ENCODE measurements at places on chromosomes 6 and 20.

GRCh38 chr6:159871241-159871640 lies 19.5 kb upstream of the MAS1 start:
- DNase-seq: no peak

DNA sequence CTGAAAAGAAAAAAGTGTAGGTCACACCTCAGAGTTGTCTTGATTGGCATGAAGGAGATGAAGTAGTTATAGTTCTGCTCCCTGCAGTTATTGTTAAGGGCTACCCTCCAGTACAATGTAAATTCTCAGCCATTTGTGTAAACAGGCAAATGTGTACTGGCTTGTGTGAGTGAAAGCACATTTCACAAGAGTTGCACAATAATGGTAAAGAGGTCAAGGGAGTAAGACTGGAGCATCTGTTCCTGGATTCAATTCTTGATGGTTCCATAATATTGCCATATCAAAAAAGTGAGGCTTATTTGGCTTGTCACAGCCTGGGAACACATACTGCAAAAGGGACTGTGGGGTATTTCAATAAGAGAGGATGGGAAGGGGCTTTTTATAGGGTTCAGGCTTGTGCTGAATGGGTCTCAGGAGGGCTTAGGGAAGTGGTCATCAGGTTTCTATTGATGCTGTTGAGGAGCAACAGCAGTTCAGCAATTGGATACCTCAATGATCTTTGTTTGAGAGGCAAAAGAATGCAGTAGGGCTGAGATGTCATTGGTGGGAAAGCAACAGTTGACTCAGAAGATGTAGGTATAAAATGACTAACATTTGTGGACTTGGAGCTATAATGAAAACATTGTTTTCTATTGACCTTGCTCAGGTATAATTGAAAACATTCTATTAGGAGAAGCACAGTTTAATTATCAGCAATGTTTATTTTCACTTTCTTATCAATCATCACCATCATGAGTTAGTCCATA lies 402.6 kb downstream of the BCKDHB start:
- DNase-seq: peak; percentile 57

GRCh38 chr20:11372876-11373790 lies 544.6 kb upstream of the BTBD3 start:
- DNase-seq: no peak

GRCh38 chr6:30759575-30760239 lies 15.4 kb upstream of the IER3 start:
- no peak for DNase-seq

- DNase-seq: no peak
Observed at GRCh38 chr6:106908386-106908840, 66.1 kb downstream of the CD24 start.

- DNase-seq: no peak
Observed at GRCh38 chr6:135144673-135145062, 36.4 kb upstream of the MYB start.

- no peak for DNase-seq
Observed at GRCh38 chr6:12037798-12038197, 25.7 kb downstream of the HIVEP1 start.

DNA sequence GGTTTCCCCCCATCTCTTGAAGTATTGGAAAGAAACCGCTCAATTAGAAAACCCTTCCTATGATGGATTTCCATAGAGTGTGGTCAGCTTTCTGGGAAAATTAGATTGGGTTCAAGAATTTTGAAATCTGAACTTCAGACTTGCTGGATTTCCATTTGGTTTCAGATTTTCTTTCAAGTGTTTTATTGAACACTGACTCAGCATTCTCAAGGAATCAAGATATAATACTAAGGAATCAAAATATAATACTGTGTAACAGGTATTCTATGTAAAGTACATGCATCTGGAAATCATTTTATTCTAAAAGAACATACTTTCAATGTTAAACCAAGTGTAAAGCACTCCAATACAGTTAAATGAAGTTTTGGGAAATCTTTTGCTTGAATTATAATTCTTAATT lies 94.7 kb upstream of the CCN2 start:
- no peak for DNase-seq

- DNase-seq: peak; percentile 41
Observed at GRCh38 chr6:157059781-157060180, 263.5 kb downstream of the TMEM242 start.
